Stimulated activated CD4-positive, alpha-beta T cell treated with anti-CD3 and anti-CD28 coated beads, Interleukin-4, amount 100 ng/mL, for 48 hours (primary cell): ENCODE measurements at places on chromosomes 1 and 21.

- no peak for DNase-seq
These were observed 376 bp downstream of the GBP1 start for GRCh38 chr1:89064632-89065031.

DNA sequence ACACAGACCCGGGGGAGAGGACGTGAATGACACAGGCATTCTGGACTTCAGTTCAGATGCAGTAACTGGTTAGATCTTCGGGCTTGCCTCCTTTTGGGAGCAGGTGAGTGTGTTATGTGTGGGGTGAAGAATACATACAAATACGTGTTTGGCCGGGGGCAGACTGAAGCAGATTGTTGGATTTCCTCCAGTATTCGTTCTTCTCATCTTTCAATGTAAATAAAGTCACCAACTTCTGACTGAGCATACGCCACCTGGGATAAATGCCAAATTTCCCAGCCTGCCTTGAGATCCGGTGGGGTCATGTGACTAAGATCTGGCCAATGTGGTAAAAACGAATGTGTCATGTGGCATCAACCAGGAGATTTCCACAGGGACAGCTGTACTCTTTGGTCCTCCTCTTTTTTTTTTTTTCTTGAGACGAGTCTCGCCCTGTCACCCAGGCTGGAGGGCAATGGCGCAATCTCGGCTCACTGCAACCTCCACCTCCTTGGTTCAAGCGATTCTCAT lies 189.8 kb downstream of the RGS7 start:
- no peak for DNase-seq

DNA sequence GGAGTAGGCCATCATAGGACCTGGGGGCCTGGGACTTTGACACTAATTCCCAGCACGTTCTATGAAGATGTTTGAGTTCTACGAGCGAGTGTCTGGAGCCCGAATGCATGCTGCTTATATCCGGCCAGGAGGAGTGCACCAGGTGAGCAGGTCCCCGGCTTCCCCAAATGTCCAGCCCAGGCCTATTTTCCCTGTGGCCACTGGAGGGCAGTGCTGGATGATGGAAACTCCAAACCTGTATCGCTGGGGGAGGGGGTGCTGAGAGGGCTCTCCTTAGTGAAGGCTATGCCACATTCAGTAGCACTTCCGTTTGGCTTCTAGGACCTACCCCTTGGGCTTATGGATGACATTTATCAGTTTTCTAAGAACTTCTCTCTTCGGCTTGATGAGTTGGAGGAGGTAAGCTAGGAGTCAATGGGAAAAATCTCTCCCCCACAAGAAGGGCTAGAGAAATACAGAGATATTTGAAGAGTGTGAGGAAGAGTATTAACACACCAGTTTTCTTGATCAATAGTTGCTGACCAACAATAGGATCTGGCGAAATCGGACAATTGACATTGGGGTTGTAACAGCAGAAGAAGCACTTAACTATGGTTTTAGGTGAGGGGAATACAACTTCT lies 5.2 kb upstream of the FCER1G start:
- DNase-seq, result peak; percentile 69

DNA sequence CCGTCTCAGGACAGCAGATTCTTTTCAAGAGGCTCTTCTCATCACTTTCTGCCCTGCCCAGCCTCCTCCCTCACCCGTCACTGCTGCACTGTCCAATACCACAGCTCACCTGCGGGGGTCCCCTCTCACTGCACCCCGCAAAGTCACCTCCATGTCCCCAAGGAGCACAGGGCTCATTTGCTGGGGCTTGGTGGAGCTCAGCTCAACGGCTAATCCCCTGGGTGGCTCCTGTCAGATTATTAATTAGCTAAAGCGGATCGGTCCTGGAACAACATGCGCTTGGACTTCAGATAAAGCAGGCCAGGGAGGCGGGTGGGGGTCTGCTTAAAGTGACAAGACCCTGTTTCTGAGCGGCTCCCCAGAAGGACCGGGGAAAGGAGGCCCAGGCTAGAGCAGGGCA lies 43.1 kb downstream of the CASZ1 start:
- DNase-seq, result peak; percentile 4

GRCh38 chr1:11777658-11778322 lies 15.8 kb downstream of the C1orf167 start:
- DNase-seq, result no peak

DNA sequence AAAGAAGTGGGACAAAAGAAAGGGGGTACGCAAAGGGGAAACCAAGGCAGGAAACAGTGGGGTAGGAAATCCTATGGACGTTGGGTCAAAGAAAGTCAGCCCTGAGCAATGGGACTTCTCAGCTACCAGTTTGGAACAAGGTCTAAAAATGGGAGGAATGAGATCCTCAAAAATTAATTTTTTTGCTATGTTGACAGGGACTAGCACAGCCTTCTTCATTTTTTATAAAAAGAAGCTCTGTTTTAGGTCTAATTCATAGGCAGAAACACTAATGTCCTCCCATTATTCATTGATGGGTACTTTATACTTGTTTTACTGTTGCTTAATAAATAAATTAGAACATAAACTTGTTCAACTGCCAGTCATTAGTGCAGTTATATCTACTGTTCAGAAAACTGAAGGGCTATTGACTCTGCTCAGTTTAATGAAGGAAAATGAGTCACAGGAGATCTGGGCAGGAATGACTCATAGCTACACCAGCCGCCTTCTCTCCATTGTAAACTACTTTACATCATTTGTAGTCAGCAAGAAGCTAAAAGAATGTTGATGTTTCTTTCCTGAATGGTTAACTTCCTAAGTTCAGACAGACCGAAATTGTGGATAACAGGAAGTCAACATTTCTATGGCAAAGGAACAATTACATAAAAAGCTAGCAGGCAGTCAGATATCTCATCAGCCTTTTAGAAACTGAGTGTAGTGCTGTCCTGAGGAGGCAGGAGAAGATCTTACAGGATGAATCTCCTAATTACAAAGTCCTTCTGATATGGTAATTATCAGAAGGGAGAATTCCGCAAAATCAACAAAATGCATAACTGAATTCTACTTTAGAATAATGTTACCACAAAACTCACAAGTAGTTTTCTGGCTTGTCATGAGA lies 356.4 kb upstream of the PKN2 start:
- no peak for DNase-seq

- no peak for DNase-seq
These were observed 110.1 kb downstream of the GRIK1 start for GRCh38 chr21:29829564-29830275.

- DNase-seq, result no peak
These were observed 101.1 kb downstream of the RHOU start for GRCh38 chr1:228836427-228836826.

- peak; percentile 47 for DNase-seq
These were observed 36.7 kb upstream of the FAM163A start for GRCh38 chr1:179706339-179706941.

DNA sequence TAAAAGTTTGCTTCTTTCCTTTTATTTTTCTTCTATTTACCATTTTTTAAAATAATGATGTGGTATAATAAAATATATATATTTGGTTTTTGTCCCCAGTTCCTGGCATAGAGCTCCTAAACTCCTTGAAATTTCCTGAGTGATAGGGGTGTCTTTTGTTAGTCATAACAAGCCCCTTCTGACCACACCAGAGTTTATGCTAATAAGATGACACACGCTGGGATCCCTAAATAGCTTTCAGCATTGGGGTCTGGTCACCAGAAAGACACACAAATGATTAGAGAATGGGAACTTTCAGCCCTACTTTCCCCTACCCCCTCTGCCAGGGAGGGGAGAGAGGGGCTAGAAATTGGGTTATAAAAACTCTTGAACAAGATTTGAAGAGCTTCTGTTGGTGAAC lies 56.2 kb downstream of the COL24A1 start:
- DNase-seq, result no peak

DNA sequence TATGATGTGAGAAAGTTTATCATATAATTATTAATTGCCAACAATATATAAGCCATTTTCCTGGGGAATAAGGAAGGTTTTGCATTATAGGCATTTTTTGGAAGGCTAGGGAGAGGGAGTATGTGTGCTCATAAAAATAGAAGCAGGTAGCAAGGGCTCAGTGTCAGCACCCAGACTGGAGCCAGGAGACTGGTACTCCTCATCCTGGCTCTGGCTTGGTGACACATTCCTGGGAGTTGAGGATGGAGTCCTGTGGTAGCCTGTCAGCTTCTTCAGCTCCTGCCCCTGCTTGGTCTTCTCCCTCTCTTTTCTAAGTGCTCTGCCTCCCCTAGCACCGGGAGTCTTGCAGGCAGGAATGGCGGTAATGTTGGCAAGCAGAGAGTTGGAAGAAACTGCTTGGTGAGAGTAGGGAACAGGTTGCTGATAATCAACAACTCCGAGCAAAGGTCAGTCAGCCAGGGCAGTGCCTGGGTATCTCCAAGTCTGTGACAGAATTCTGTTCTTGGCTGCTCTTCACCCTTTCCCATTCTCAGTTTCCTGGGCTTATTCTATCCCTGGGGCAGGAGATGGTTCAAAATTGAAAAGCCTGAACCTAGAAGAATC lies 23.0 kb downstream of the GIPC2 start:
- no peak for DNase-seq

- no peak for DNase-seq
These were observed 862.0 kb upstream of the NEGR1 start for GRCh38 chr1:73144311-73144710.

- no peak for DNase-seq
These were observed 136.6 kb downstream of the PROX1 start for GRCh38 chr1:214124281-214124805.

DNA sequence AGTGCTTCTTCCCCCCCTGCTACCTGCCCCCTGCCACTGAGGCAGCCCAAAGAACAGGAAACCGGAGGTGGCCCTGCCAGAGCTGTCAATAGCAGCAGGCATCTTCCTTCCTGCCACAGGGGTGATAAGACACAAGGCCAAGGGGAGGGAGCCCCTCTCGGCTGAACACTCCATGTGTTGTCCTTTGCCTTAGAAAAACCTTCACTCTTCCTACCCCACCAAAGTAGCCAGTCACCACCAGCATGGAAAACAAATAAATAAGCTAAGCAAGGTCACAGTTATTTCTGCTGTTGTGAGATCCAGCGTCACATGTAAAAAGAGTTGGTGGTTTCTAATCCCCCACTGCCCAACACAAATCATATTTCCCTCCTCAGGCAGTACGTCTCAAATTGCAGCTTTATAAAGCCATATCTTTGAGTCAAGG lies 104.8 kb upstream of the DPT start:
- DNase-seq, result no peak

- DNase-seq, result no peak
These were observed 7.4 kb upstream of the ARF1 start for GRCh38 chr1:228074954-228075730.
